Large intestine (tissue), 12 donors: ENCODE measurements at places on chromosomes 1 and 21.

DNA sequence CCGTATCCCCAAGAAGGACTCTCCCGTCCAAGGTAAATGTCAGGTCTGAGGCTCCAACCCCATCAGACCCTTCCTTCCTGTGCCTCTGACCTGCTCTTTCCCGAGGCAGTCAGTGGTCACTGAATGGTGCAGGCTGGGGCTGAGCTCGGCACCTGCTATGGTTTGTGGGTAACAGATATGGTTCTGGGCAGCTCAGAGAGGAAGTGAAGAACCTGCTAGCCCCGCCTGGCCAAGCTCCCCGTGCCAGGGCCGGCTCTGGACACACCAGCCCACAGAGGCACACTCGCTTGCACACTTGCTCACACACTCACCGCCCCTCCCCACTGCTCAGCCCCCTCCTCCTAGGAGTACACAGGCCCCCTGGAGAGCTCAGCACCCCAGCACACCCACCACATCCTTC is 16.4 kb downstream of the NCMAP start:
- no peaks in the 10 kb centered on the region for H3K27me3 ChIP-seq
- H3K4me1 ChIP-seq: peaks cover 17% of the 10 kb centered on the region
- H3K27ac ChIP-seq: no peak overlapping the region
- no peak for DNase-seq

DNA sequence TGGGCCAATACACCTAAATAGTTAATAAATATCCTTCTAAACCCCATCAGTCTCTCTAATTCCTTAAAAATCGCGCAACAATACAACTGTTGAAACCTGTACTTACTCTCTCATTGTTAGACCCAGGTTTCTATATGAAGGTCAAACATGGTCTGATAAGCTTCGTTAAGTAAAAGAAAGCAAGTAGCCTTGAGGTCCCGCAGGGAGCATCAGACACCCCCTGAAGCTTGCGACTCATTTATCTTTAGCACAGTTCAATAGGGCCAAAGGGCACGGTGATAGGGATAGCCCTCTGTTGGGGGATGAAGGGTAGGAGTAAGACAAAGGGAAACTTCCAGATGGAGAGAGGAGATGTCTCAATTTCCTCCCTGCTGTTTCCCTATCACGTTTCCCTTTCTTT is 27.3 kb upstream of the THEM4 start:
- peaks cover 26% of the 10 kb centered on the region for H3K4me1 ChIP-seq
- peak; percentile 84 for DNase-seq
- H3K27me3 ChIP-seq: no peaks in the 10 kb centered on the region
- no peaks in the 10 kb centered on the region for H3K36me3 ChIP-seq
- H3K27ac ChIP-seq: peak overlapping the region; percentile 89

- peaks cover 3% of the 10 kb centered on the region for H3K4me1 ChIP-seq
- DNase-seq: no peak
- H3K36me3 ChIP-seq: no peaks in the 10 kb centered on the region
- H3K27ac ChIP-seq: no peak overlapping the region
- peaks cover 17% of the 10 kb centered on the region for H3K27me3 ChIP-seq
- H3K4me3 ChIP-seq: no peak overlapping the region
Observed at GRCh38 chr1:236491469-236492136, 32.2 kb upstream of the LGALS8 start.

DNA sequence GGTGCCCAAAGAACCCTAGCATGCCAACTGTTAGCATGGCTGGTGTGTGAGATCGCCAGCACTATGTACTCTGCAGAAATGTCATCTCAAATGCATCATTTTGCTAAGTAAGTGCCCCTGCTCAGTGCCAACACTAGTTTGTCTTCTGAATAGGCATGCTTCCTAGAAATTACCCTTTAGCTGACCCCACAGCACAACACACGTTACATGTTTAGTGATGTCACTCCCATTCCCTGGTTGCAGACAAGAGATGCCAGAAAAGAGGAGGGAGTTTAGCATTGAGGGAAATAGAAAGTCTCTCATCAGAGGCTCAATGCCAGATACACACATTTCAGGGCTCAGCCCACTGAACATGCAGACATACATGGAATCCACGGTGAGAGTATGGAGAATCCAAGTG is 9.3 kb upstream of the ST6GALNAC3 start:
- no peaks in the 10 kb centered on the region for H3K4me1 ChIP-seq
- no peaks in the 10 kb centered on the region for H3K27me3 ChIP-seq
- no peak for DNase-seq
- H3K4me3 ChIP-seq: no peak overlapping the region
- no peak overlapping the region for H3K27ac ChIP-seq
- no peaks in the 10 kb centered on the region for H3K36me3 ChIP-seq

- no peaks in the 10 kb centered on the region for H3K27me3 ChIP-seq
- H3K36me3 ChIP-seq: peaks cover 31% of the 10 kb centered on the region
- no peak for DNase-seq
- peaks cover 29% of the 10 kb centered on the region for H3K4me1 ChIP-seq
- no peak overlapping the region for H3K27ac ChIP-seq
Observed at GRCh38 chr1:42950116-42950481, 8.6 kb downstream of the SLC2A1 start.

DNA sequence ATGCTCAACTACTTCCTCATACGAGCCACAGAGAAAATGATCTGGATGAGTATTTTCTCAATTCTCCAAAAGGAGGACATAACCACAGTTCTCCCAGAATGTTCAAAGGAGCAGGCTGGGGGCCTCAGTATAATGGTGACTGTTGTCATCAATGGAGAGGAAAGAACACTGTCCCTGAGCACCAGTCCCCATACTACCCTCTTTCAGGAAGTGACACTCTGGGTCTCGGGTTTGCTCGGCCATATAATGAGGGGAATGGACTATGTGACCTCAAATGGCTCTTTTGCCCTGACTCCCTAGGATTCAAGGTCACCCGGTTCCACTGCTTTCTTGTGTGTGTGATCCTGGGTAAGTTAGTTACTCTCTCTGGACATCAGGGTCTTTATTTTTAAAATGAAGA is 22.8 kb downstream of the SLC9A1 start:
- no peaks in the 10 kb centered on the region for H3K36me3 ChIP-seq
- no peak overlapping the region for H3K27ac ChIP-seq
- H3K27me3 ChIP-seq: no peaks in the 10 kb centered on the region
- no peak overlapping the region for H3K4me3 ChIP-seq
- H3K4me1 ChIP-seq: peaks cover 20% of the 10 kb centered on the region
- DNase-seq: no peak

DNA sequence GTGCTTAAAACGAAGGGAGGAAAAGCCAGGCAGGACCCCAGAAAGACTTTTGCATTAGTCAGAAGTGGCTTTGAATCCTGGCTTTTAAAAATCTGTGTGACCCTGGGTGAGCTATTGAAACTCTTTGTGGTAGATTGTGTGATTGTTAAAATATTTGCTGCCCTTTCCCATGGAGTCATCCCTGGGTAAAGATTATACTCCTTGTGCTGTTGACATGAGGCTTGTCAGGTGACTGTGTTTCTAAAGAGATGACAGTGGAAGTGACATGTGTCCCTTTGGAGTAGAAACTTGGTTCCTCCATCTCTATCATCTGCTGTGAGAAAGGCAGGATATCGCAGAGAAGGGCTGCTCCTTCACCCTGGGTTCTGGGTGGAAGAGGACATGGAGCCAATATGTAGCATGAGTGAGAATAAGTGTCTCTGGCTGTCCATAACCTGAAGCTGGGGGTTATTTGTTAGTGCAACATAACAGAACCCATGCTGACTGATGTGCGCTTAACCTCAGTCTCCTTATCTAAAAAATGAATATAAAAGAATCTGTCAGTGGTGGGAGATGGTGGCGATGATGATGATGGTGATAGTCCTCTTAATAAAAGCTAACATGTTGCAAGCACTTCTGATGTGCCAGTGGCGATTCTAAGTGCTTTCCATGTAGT is 187.6 kb downstream of the RHOU start:
- H3K27ac ChIP-seq: no peak overlapping the region
- DNase-seq: no peak
- no peak overlapping the region for H3K4me3 ChIP-seq
- H3K4me1 ChIP-seq: no peaks in the 10 kb centered on the region
- no peaks in the 10 kb centered on the region for H3K36me3 ChIP-seq
- H3K27me3 ChIP-seq: no peaks in the 10 kb centered on the region

GRCh38 chr1:39063775-39064174 is 37.6 kb downstream of the NDUFS5 start:
- no peak overlapping the region for H3K4me3 ChIP-seq
- H3K27me3 ChIP-seq: no peaks in the 10 kb centered on the region
- H3K36me3 ChIP-seq: no peaks in the 10 kb centered on the region
- no peak overlapping the region for H3K27ac ChIP-seq
- no peaks in the 10 kb centered on the region for H3K4me1 ChIP-seq

DNA sequence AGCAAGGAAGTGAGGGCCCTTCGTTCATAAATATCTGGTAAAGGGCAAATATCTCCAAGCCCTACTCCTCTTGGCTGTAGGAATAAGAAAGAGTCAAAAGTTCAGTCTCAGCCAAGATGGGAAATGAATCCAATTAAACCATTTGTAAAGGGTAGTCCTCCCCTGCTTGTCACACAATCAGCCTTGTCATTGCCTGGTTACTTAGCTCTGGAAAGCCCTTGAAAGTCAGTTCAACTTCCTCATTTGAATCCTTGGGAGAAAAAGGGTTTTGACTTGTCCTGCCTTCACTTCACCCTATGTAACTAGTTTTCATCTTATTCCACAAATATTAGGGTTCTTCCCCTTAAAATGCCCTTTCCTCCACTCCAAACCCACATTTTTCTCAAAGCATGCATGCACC is 100.0 kb downstream of the ELAVL4 start:
- no peaks in the 10 kb centered on the region for H3K4me1 ChIP-seq
- no peaks in the 10 kb centered on the region for H3K36me3 ChIP-seq
- no peak overlapping the region for H3K27ac ChIP-seq
- no peaks in the 10 kb centered on the region for H3K27me3 ChIP-seq

DNA sequence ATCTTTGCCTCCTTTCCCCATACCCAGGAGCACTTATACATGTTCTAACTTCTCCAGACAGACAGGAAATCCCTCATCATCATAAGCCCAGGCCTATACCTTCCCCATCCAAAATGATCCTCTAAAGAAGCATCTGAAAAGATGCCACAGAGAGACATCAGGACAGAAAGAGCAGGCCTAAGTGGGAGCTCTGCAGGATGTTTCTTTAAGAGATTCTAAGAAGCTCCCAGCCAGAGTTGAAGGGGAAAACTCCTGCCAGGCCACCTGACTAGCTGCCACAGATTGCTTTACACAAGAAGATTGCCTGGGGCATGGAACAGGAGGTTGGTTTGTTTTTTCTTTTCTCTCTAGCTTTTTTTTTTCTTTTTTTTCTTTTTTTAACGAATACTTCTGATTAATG is 275.8 kb downstream of the VAV3 start:
- DNase-seq: peak; percentile 36
- H3K36me3 ChIP-seq: no peaks in the 10 kb centered on the region
- peaks cover 9% of the 10 kb centered on the region for H3K4me1 ChIP-seq
- H3K4me3 ChIP-seq: no peak overlapping the region
- peak overlapping the region; percentile 34 for H3K27ac ChIP-seq

- H3K27ac ChIP-seq: no peak overlapping the region
- H3K36me3 ChIP-seq: no peaks in the 10 kb centered on the region
- DNase-seq: no peak
- H3K4me3 ChIP-seq: no peak overlapping the region
- H3K4me1 ChIP-seq: no peaks in the 10 kb centered on the region
- H3K27me3 ChIP-seq: no peaks in the 10 kb centered on the region
Observed at GRCh38 chr21:39422527-39423241, 22.9 kb downstream of the LCA5L start.

DNA sequence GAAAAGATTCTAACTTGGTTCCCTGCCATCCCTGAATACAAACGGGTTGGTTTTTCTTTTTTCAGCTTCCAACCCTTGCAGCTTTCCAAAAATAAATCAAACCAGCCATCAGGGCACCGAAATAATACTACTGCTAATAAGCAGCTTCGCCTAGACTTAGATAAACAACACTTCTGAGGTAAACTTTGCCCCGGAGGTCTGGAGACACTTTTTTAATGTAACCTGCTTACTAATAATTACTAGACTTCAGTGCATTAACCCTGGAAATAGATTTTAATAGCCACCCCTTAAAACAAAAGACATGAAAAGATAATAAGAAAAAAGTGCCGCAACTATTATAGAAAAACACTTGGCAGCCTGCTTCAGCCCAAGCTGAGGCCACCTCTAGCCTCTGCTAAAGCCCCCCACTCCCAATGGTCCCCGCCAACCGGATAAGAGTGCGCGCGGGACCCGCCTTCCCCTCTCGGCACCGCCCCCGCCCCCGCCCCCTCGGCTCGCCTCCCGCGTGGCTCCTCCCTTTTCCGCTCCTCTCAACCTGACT is 405 bp upstream of the GADD45A start:
- no peaks in the 10 kb centered on the region for H3K27me3 ChIP-seq
- H3K27ac ChIP-seq: peak overlapping the region; percentile 84
- peak overlapping the region; percentile 37 for H3K4me3 ChIP-seq
- peaks cover 17% of the 10 kb centered on the region for H3K36me3 ChIP-seq

GRCh38 chr1:198671136-198671535 is 32.3 kb downstream of the PTPRC start:
- no peaks in the 10 kb centered on the region for H3K36me3 ChIP-seq
- no peak overlapping the region for H3K27ac ChIP-seq
- H3K4me3 ChIP-seq: no peak overlapping the region
- H3K4me1 ChIP-seq: no peaks in the 10 kb centered on the region
- no peak for DNase-seq
- no peaks in the 10 kb centered on the region for H3K27me3 ChIP-seq

GRCh38 chr21:41510500-41510899 is 2.5 kb upstream of the TMPRSS2 start:
- H3K27ac ChIP-seq: peak overlapping the region; percentile 55
- H3K4me3 ChIP-seq: no peak overlapping the region
- DNase-seq: peak; percentile 82
- H3K27me3 ChIP-seq: peaks cover 22% of the 10 kb centered on the region

DNA sequence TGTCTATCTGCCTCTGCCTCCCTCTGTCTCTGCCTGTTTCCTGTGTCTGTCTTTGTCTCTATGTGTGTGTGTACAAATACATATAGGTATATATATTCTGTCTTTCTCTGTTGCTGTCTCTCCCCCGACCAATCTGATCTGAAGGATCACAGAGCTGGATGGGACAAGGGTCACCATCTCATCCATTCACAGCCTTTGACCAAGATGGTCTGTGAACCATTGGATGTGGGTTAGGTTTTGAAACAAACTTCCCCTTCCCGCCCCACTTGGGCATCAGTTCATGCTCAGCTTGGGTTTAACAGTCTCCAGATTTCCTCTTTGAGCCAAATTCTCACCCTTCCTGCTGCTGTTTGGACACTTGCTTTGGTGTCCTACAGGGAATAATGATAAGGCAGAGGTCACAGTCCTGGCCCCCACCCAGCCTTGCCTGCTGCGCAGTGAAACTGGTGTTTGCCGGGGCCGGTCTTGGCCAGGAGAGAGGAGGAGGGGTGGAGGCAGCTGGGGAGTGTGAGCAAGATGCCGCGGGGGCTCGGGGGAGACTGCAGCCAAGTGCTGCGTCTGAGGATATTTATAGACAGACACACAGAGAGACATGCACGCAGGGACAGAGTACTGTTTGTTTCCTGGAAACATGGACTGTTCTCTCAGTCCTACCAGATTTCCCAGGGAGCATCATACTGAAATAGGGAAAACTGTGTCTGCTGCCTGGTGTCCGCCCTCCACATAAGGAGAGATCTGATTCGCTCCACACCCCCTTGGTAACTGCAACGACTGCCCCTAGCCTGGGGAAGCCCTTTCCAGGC is 27.0 kb upstream of the BTG2 start:
- H3K4me3 ChIP-seq: no peak overlapping the region
- no peaks in the 10 kb centered on the region for H3K36me3 ChIP-seq
- peak overlapping the region; percentile 85 for H3K27ac ChIP-seq
